Renal cortical epithelial cell (primary cell): ENCODE measurements at places on chromosomes 5 and 9. TPM values are rescaled to one million over a fixed set of nuclear protein-coding genes. Genes with fewer than 3 reads are reported as not detected.

GRCh38 chr9:9552665-9553064 is 1060.1 kb downstream of the PTPRD start:
- no peak for DNase-seq

DNA sequence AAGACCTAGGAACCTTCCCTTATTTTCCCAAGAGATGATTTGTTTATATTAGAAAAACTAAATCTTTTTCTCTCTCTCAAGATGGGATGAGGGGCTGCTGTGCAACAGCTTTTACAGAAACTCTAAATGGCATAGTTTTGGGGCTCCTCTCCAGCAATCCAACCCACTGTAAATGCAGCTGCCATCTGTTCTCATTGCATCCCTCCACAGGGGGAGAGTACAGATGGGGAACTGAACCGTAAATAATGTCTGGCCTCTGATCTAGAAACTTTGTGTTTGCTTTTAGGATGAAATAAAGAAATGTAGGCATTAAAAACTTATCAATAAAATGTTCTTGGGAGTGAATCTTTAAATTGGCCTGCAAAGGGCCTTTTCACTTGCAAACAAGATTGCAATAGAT is 291.4 kb downstream of the MCTP1 start:
- no peak for DNase-seq

GRCh38 chr5:149834246-149834855 is 104.2 kb downstream of the PPARGC1B start:
- peak; percentile 91 for DNase-seq

DNA sequence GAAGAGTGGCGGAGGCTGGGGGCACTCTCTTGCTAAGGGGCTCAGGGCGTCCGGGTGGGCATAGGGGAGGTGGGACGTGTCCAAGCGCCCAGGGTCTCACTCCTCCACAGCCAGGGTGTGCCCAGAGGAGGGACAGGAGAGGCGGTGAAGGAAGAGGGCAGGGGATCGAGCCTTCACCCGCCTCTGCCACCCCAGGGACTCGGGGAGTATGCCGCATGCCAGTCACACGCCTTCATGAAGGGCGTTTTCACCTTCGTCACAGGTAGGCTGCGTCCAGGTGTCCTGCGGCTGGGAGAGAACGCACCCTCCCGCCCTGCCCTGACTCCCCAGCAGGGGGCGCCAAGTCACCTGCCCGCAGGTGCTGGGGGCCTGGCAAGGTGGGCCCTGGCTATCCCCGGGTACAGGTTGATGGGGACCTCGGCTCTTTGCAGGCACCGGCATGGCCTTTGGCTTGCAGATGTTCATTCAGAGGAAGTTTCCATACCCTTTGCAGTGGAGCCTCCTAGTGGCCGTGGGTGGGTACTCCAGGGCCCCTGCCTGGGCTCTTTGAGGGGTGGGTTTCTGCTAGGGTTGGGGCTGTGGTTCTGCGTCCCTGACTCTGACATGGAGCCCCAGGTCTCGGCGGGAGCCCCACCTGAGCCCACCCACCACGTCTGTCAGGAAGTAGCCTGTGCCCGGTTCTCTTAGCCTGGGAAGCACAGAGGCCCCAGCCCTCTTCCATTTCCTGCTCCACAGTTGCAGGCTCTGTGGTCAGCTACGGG is 552 bp downstream of the TMEM141 start:
- DNase-seq: no peak

DNA sequence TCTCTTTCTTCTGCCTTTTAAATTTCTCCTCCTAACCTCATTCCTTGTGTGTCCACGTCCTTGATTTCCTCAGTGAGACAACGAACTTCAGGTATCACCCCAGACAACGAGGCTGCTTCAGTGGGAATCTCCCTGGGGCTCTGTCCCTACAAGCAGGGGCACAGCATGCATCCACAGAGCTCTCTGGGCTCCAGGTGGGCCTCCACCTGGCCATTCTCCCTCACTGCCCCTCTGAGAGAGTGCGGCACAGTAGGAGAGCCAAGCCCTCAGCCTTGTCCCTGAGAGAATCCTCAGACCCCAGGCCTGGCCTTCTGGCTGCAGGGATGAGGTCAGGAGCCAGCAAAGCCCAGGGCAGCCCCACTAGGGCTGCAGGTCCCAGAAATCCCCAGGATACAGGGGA is 105.3 kb downstream of the LHFPL2 start:
- DNase-seq: no peak

DNA sequence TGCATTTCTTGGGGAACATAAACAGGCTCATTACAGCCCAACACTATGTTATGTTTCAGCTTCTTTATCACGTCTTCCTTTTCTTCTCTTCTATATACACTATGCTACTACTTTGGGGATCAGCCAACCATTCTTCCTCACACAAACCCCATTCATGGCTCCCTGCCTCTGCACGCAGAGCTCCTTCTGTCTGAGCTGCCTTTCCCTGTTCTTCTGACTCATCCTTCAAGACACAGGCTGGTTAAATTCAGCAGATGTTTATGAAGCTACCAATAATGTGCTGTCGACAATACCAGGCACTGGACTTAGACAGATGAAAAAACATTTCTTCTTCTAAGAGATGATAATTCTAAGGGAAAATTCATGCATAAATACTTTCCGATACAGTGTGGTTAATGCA is 102.5 kb upstream of the TXNDC8 start:
- DNase-seq: no peak

Gene OLFM1
- total RNA-seq: 0.15 TPM in 1 of 2 replicates, not detected in the other

DNA sequence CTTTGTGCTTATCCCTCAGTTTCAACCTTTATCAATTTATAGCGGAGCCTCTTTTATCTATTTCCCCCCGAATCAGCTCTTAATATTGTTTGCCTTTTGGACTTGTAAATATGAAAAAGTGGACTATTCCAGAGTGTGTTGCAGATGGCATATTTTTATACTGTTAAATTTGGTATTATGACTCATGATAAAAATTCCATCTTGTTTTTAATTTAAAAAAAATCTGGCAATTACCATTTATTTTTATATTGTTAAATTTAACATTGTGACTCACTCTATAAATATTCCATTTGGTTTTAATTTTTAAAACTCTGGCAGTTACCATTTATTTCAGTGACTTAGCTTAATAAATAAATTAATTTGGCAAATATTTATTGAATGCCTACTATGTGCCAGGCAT is 37.5 kb downstream of the RBM27 start:
- no peak for DNase-seq

DNA sequence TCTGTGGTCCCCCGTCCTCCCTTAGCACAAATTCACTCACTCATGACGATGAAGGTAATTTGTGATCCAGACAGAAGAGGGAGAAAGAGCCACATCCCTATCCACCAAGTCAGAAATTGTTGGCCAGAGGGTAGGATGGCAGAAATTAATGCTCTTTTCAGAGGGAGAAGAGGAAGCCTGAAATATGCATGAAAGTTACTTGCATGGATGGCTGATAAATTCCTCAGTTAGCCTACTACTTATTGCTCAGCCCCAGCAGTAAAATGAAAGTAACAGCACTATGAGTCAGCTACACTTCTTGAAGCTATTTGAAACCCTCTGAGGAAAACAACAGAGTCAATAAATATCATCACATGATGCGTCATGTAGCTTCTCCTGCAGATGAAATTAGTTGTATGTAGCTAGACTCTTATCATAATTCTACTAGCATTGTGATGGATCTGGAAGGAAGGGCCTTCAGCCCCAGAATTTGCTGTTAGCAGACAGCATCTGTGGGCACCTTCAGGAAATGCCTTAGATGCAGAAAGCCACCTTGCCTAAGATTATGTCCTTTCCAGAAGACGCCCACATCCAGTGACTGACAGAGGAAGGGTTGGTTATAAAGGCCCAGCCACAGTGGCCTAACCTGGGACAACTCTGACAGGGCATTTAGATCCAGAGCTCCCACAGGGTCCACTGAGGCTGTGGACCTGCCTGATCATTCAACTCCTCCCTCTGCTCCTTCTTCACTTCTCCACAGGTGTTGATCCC is 81.2 kb upstream of the CCDC112 start:
- DNase-seq: peak; percentile 99

DNA sequence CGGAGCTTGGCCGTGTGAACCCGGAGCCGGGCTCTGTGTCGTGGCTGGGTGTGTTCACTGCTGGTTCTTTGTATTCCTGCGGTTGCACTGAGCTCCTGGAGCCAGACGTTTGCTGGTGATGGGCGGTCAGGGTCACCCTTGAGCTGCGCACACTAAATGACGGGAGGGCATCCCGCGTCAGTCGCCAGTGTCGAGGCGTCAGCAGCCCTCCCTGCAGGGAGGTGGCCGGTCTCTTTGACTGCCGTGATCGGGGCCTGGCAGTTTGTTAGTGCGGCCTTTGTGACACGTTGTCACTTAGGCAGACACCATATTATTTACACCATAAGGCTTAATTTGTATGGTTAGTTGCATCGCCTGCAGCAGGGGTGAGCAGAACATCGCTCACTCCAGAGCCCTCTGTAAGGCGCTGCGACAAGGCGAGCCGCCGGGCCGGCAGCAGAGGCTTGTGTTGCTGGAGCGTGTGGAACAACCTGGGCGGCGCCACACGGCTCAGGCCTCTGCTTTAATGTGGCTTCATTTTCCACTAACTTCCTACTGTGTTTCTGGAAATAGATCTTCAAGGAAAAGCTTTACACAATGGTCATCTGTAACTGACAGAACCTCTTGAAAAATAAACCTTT is 8.3 kb downstream of the NDUFS6 start:
- no peak for DNase-seq

DNA sequence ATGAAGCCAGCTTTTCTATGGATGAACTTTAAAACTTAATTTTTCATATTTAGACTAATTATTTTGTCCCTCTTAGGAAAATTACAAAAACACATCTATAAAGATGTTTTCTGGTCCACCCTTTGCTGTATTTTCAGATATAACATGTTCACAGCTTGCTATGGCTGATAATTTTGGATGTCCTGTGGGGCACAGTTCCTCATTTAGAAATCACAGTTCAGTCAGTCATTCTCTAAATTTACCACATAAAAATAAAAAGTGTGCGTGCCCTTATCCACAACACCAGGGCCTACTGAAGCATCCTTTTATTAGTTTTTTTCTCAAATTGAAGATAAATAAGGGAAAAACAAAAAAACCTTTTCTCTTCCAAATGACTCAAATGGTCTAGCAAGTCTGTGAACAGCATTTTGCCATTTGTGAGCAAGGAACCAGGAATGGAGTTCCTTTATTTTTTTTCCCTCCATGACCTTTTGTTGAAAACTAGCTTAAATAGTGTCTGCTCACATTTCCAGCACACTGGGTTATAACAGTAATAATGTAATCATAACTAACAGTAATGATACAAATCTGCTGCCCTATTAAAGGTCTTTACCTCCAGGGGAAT is 87.1 kb downstream of the CEMIP2 start:
- DNase-seq: no peak

- peak; percentile 43 for DNase-seq
These were observed at the start of gene ITGA2 for GRCh38 chr5:52989025-52989780. TSS of gene ITGA2 (plus strand) at chr5:52989352. CDS start at chr5:52989469, 117 bp downstream.

- DNase-seq: no peak
These were observed 3.1 kb downstream of the C5orf63 start for GRCh38 chr5:127070243-127070642.

GRCh38 chr9:81634915-81635516 is 54.3 kb downstream of the TLE1 start:
- peak; percentile 21 for DNase-seq

- DNase-seq: no peak
These were observed at the start of gene ADAMTS12 for GRCh38 chr5:33891788-33892619. TSS of gene ADAMTS12 (minus strand) at chr5:33891990. CDS start at chr5:33891856, 134 bp downstream.

- DNase-seq: peak; percentile 91
These were observed 12.8 kb upstream of the MTAP start for GRCh38 chr9:21789541-21790037.
